ENCODE measurements at places on chromosomes 7 and 10.

- DNase-seq, result no peak
Measured at GRCh38 chr10:130425881-130426435, 289.8 kb downstream of the GLRX3 start.

GRCh38 chr7:129471402-129471827 lies 30.9 kb upstream of the SMKR1 start:
- DNase-seq, result no peak

DNA sequence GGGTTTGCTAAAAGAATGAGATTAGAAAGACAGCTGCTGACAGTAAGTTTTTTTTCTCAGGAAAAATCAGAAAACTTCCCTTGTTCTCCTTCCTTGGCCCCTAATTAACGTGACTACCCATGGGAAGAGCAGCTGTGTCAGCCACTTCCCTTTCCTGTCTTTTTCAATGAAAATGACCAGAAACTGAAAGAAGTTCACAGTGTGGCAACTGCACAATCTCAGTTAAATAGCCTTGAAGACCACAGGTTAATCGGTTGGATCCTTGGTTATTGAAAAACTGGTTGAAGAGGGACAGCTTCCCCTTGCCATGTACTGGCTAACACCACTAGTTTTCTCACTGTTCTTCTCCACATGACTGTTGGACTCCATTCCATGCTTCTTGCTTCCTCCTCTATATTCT lies 148.8 kb upstream of the AGR3 start:
- DNase-seq, result no peak

GRCh38 chr10:103982639-103983038 lies 15.7 kb downstream of the SLK start:
- no peak for DNase-seq

DNA sequence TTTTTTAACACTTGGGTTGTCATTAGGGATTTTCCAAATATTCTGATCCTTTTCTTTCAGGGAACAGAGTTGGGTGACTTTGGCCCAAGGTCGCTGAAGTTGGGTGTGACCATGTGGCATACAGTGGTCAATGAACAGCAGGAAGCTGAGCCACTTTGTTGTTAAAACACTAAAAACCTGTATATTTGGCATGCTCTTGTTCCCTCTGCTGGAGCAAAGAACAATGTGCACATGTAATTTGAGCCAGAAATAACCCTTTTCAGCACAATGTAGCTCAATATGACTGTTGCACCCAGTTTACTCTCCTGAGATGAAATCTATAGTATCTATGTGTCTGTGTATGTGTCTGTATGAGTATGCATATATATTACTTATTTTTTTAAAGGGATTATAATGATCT lies 74.9 kb downstream of the ADCYAP1R1 start:
- peak; percentile 15 for DNase-seq

- no peak for DNase-seq
Measured at GRCh38 chr10:60662917-60663614, 115.2 kb upstream of the CDK1 start.

DNA sequence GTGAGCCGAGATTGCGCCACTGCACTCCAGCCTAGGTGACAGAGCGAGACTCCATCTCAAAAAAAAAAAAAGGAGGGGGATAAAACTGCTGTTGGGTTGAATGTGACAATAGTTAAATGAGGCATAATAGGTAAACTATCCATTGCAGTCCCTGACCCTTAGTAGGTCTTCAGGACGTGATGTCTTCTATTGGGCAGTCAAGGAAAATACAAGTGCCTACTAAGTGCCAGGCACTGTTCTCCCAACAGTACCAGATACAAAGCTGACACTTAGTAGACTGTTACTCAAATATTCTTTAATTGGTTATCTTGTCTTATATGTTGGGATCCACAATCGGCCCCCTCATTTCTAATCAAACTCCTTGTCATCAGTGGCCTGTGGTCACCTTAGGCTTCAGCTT lies 27.1 kb upstream of the ACSL5 start:
- DNase-seq, result no peak

GRCh38 chr7:77696643-77697534 lies 630 bp downstream of the RSBN1L start:
- peak; percentile 49 for DNase-seq

GRCh38 chr10:126561921-126562680 lies 108.4 kb downstream of the C10orf90 start:
- DNase-seq, result no peak

DNA sequence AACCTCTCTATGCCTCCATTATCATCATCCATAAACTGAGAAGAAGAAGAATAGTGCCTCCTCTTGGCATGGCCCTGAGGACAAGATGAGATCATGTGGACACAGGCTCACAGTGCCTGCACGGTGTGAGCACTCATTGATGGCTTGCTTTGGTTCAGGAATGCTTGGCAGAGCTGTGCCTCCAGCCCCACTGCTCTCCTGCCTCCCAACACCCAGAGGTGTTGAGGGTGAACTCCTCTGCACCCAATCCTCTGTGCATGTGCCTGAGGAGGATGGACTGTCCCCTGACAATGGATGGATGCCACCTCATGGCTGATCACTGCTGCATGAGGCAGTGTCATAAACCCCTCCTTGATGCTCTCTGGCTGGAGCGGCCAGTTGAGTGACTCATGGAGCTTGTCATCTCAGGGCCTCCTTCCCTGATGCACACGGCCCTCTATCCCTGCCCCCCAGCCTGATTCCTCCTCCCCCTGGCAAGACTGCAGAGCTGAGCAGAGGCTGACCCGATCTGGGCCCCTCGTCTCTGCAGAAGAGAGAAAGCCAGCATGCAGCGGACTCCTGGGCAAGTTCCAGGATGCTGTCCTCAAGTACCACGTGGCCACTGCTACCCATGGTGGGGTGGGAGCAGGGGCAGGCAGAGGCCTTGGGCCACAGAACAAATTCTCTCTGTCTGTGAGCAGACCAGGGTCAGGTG lies 136.3 kb downstream of the KCNMA1 start:
- DNase-seq, result no peak

DNA sequence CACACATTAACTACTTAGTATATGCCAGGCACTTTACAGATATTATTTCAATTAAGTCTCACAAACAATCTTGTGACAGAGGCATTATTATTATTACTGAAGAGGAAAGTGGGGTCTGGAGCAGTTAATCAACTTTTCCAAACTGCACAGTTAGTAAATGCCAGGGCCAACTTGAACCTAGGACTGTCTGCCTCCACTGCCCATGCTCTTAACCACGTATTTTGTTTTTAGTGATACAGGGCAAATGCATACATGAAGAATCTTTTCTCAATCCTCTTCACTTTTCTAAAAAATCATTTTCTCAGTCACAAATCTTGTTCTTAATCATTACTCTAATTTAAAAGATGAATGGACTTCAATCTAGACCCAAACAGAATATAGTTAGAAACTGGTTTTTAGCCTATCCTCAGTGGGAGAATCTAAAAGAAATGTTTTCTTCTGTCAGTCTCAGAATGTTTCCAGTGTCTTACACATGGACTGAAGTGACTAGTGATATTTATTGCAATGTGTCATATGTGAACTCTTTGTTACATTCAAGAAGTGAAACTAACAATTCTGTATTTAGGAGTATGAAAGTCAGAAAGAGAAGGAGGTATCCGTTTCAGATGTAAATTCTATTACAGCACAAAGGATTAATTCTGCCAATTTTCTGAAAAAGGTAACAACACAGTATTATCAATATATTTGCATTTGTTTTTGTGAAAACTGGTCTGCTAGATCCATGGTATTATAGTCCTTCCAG lies 55.5 kb upstream of the CCNJ start:
- DNase-seq, result no peak

DNA sequence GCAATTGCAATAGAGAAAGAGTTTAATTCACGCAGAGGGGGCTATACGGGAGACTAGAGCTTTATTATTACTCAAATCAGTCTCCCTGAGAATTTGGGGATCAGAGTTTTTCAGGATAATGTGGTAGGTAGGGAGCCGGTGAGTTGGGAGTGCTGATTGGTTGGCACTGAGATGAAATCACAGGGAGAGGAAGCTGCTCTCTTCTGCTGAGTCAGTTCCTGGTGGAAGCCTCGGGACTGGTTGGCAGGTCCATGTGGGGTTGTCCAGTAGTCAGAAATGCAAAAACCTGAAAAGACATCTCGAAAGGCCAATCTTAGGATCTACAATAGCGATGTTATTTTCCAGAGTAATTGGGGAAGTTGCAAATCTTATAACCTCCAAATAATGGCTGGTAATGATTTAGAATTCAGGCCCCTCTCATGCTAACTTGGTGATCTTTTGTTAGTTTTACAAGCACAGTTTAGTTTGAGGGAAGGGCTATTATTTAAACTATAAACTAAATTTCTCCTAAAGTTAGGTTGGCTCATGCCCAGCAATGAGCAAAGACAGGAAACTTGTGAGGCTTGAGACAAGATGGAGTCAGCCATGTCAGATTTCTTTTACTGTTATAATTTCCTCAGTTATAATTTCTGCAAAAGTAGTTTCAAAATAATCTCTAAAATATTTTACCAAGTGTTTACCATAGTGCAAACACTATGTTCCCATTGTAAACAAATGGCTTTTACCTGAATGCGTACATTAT lies 39.4 kb upstream of the SLC25A13 start:
- no peak for DNase-seq

DNA sequence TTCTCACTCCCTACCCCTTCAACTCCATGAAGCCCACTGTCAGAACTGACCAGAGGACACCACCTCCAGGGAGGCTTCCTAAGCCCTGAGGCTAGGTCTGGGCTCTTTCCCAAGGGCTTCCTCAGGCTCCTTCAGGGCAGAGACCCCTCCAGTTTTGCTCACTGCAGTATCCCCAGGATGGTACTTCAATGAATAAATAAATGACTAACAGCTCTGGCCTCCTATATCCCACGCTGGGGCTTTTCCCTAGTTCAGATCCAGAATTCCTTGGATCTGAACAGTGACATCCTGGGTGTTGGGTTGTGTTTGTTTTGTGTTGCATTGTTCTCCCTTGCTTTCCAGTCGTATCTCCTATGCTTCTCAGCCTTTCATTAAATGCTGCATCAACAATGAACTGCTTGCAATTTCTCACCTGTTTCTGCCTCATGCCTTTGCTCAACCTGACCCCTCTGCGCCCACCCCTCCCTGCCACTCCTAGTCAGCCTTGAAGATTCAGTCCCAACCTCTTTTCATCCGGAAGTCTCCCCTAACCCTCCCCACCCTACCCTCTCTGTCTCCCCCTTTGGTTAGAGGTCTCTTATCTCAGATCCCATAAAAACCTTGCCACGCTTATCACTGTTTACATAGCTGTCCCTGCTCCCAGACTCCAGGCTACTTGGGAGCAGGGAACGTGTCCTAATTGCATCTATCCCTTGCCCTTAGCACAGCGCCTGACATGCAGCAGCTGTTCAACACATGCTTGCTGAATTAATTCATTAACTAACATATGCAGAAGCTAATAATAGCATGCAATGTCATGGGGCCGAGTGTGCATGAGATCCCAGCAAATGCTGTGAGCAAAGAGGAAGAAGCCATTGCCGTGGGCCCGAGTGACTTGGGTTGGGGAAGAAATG lies 41.7 kb downstream of the PPP1R3C start:
- DNase-seq, result peak; percentile 91

GRCh38 chr10:102033787-102034186 lies 22.2 kb downstream of the ARMH3 start:
- no peak for DNase-seq

GRCh38 chr7:17548014-17548653 lies 249.7 kb downstream of the AHR start:
- DNase-seq, result no peak

GRCh38 chr7:4779118-4779517 lies 3.7 kb downstream of the AP5Z1 start:
- no peak for DNase-seq

GRCh38 chr10:93816123-93816747 lies 58.5 kb downstream of the LGI1 start:
- peak; percentile 67 for DNase-seq

DNA sequence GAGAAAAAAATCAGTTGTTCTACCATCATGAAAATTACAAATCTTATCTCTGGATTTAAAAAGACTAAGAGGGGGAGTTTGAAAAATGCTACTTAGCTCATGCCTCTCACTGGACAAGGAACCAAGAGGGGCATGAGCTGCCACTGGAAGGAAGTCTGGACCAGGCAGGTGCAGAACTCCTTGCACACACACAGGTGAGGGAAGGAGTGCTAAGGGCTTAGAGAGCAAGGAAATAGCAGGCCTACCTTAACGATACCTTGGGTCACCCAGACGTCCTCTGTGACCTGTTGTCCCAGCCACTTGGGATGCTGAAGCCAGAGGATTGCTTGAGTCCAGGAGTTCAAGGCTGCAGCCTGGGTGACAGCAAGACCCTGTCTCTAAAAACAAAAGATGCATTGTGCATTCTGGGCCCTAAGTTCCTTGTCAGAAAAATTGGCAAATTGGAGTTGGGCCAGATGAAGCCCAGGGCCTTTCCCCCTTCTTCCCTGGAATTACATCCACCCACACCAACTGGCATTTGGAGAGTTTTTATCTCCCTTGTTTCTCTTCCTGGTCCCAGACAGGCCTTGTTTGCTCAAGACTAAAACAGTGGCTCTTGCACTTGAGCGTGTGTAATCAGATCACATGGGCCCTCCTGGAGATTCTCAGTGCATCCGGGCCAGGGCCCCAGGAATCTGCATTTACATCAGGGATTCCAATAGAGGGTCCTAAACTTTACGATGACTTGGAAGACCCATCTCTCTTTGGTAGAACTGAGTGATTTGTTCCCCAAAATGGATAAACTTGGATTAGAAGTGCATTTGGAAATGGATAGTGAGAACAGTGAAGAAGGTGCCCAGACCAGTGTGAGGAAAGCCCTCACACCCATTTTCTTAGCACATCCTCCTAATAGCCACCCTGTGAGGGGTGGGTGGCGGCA lies 3.0 kb downstream of the DDIT4 start:
- DNase-seq, result no peak

DNA sequence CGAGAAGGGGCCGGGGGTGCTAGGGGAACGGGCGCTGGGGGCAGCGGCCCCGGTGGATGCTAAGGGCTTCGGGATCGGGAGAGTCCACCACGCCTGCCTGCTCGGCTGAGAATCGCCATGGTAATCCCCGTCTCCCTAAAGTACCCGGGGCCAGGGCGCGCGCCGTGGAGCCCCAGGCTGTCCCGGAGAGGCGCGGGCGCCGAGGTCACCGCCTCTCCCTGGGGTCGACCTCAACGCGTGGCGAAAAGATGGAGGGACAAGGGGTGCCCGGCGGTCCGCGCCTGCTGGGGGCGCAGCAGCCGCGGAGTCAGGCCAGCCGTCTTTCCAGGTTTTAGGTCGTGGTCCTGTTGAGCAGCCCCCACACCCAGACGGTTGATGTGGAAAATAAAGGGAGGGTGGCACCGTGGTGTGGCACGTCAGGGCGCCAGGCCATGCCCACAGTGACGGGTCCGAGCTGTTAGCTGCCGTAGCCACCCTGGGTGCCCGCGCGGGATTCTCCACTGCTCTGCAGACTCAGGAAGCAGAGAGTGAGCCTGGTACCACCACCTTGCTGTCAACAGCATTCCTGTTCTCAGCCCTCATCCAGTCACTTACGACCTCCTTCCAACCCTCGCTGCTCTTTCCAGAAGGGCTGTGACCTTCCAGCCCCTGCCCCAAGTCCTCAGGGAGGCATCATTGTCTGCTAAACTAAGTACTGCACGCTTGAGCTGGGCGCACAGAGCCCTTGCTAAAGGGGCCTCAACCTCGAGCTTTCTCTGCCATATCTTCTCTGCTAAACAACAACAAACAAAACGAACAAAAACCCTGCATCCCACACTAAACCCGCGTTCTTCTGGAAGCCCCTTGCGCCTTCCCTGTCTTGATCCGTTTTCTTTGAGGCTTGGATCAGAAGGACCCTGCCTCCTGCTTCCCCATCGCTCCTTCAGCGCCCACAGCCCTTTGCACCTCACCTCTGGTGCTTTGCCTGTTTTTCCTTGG lies 666 bp downstream of the SMKR1 start:
- no peak for DNase-seq

- no peak for DNase-seq
Measured at GRCh38 chr7:55484241-55484640, 88.1 kb downstream of the VOPP1 start.

- no peak for DNase-seq
Measured at GRCh38 chr10:69179089-69179742, 818 bp upstream of the SUPV3L1 start.

Data from renal pelvis (tissue), 12 donors.